ENCODE measurements at places on chromosomes 7 and 10.

DNA sequence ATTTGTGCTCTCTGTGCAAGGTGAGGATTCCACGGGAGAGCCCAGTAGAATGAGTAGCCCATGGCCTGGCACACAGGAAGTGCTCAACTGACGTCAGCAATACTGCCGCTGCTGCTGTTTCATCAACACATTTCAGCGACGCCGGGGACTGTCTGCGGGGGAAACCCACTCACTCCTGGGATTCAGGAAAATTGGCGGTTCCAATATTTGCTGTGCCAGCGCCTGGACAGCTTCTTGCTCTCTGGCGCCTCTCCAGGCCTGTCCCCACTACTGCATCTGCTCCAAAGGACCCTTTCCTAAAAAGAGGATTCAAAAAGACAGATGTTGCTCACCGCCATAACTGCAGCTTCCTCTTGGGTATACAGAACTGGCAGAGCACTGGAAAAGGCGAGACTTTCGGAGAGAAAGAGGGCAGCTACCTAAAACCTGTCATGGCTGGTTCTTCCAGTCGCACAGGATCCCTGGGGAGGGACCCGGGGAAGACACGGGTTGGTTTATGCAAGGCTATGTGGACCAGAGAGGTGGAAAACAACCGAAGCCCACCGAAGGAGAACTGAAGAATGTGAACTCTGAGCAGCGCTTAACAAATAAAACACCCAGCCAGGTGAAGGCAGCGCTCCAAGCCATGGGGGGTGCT lies 39.7 kb upstream of the ENO4 start:
- DNase-seq = peak; percentile 32

DNA sequence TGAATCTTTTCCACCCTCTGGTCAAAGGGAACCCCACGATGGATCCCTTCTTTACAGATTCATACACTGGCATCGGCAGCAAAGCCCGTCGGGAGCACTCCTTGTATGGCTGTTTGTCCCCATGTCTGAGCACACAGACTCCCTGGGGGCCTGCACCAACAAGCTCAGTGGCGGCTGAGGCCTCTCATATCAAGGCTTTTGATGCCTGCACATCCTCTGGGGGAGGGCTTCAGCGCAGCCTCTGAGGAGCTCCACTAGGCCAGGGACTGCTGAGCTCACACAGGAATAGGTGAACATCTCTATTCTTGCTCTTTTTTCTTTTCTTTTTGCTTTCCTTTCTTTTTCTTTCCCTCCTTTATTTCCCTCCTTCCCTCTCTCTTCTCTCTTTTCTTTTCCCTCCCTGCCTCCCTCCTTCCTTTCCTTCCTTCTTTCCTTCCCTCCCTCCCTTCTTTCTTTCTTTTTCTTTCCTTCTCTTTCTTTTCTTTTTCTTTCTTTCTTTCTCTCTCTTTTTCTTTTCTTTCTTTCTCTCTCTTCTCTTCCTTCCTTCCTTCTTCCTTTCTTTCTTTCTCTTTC lies 174.6 kb downstream of the CCDC3 start:
- peak; percentile 35 for DNase-seq

- no peak for DNase-seq
These were observed 53.9 kb downstream of the TACC2 start for GRCh38 chr10:122042836-122043235.

GRCh38 chr10:77037735-77038403 lies 599.7 kb downstream of the KCNMA1 start:
- peak; percentile 75 for DNase-seq

GRCh38 chr7:42981601-42982000 lies 49.4 kb downstream of the MRPL32 start:
- no peak for DNase-seq

- DNase-seq = no peak
These were observed 35.1 kb downstream of the CH25H start for GRCh38 chr10:89171996-89172395.

GRCh38 chr10:69829775-69830174 lies 28.1 kb downstream of the COL13A1 start:
- no peak for DNase-seq

GRCh38 chr7:30135301-30136116 lies 723 bp downstream of the MTURN start:
- DNase-seq = peak; percentile 35

GRCh38 chr7:157388301-157388700 lies 51.5 kb downstream of the DNAJB6 start:
- DNase-seq = no peak

Measured in BE2C (cell line).